NCI-H69 (cell line): ENCODE measurements at places on chromosomes 6 and 20.
A peak's percentile ranks its signal among the peaks of the same experiment; 100 is the strongest.

GRCh38 chr6:168129292-168130167, 50.5 kb upstream of the FRMD1 start:
- DNase-seq: no peak

- DNase-seq: no peak
These were observed 188.6 kb downstream of the ZDHHC14 start for GRCh38 chr6:157569543-157569942.

GRCh38 chr6:113627480-113627879, 229.7 kb upstream of the MARCKS start:
- no peak for DNase-seq

GRCh38 chr6:161215193-161215592, 58.7 kb downstream of the AGPAT4 start:
- no peak for DNase-seq

- peak; percentile 91 for DNase-seq
These were observed 4.8 kb downstream of the CRISP3 start for GRCh38 chr6:49739423-49739822.

- no peak for DNase-seq
These were observed 69.6 kb upstream of the TULP1 start for GRCh38 chr6:35582315-35582714.

DNA sequence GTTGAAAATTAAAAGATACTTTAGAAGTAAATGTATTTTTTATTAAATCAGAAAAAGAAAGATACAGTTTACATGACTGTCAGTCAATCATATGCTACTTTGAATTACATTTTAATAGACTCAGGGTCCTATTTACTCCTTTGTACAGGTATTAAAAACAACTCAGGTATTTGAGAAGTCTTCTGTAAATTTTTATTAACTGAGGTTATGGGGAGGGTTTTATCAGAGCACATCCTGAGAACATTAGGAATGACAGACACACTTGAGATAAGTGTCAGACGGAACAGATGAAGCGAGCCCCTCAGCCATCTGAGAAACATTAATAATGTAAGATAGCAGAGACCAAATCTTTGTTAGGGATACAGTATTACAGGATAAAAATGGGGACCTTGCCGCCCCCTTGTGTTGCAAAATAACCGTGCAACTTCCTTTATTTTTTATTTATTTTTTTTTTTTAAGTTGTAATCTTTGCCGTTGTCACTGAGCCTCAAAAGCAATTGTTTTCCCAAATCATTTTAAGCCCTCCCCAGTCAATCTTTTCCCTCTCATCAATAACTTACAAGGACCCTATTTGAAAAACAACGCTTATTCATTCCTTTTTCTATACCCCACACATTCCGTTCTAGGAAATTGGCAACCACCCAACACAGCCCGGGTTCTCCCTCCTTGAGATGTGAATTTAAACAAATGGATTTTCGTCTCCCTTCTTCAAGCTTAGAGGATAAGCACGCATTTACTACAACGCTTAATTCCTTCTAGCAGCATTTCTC, 126.7 kb downstream of the BCAS1 start:
- no peak for DNase-seq

DNA sequence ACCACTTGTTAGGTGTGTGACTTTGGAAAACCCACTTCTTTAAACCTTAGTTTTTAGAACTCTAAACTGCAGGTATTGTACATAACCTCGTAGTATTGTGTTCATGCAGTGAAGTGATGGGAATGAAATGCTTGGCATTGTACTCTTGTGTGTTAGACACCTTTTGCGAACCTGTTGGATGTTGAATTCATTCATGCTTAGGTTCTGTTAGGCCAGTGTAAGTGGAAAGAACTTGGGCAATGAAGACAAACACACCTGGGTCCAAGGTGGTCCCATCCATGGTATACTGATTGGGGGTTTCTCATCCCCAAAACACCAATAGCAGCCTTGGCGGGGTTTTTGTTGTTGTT, 1.2 kb downstream of the ANKRD6 start:
- no peak for DNase-seq

- DNase-seq: no peak
These were observed 52.3 kb upstream of the ADGRF1 start for GRCh38 chr6:47094241-47094925.

- DNase-seq: peak; percentile 31
These were observed 9.2 kb downstream of the HSPA1B start for GRCh38 chr6:31836474-31837368.

GRCh38 chr6:138724015-138724414, 49.6 kb upstream of the CCDC28A start:
- DNase-seq: no peak
